ENCODE measurements at places on chromosomes 3 and 15.

- no peak for DNase-seq
These were observed 157.5 kb downstream of the ROBO2 start for GRCh38 chr3:77197408-77197807.

GRCh38 chr3:94098452-94098851 lies 35.6 kb downstream of the NSUN3 start:
- no peak for DNase-seq

- no peak for DNase-seq
These were observed 308.2 kb upstream of the ADAMTS9 start for GRCh38 chr3:64995857-64996551.

DNA sequence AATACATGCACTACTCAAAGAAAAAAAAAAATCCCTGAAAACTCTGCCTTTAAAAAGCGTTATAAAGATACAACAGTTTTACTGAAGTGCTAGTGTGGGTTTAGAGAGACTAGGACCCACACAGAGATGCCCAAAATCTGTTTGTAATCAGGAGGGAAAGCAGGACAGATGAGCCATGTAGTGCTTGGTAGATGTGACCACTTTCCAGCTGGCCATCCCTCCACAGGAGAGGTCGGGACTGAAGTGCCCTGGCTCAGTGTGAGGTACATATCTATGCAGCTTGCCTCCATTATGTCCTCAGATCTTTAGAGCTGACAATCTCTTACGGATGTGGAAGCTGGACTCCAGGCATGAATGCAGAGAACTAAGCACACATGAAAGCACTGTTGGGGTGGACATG lies 57.5 kb upstream of the NANOGP8 start:
- no peak for DNase-seq

GRCh38 chr3:181487236-181487978 lies 224.3 kb upstream of the SOX2 start:
- DNase-seq, result no peak

- DNase-seq, result no peak
These were observed 5.6 kb downstream of the SUCNR1 start for GRCh38 chr3:151879037-151879436.

DNA sequence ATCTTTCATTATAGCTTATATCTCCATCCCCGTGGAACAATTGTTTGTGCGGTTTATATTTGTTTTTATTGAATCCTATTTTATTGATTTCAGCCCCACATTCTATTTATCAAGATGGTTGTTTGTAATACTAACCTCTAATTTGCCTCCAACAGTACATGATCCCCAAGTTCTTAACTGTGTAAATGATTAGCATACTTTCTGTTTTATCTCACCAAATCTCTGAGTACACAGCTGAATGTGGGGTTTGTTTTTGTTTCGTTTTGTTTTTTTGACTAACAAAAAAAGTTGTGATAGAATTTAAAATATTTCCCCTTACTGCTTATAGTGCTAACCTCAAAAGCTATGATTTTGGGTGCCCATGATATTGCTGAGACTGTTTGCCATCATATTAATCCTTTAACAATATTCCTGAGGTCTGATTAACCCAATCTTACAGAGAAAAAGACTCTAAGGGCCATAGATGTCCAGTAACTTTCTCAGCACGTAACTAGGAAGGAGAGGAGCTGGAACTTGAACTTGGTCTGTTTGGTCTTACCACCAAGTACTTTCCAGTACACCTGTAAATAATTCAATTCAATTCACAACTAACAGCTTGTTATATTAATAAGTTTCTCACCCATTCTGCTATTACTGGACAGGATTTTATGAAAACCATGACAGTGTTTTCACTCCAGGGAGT lies 789.8 kb downstream of the TUSC7 start:
- no peak for DNase-seq

GRCh38 chr3:141796889-141797781 lies 33.9 kb downstream of the GRK7 start:
- DNase-seq, result no peak

GRCh38 chr3:4709341-4709740 lies 216.2 kb downstream of the ITPR1 start:
- DNase-seq, result no peak

- no peak for DNase-seq
These were observed 43.0 kb upstream of the GK5 start for GRCh38 chr3:142268426-142268825.

DNA sequence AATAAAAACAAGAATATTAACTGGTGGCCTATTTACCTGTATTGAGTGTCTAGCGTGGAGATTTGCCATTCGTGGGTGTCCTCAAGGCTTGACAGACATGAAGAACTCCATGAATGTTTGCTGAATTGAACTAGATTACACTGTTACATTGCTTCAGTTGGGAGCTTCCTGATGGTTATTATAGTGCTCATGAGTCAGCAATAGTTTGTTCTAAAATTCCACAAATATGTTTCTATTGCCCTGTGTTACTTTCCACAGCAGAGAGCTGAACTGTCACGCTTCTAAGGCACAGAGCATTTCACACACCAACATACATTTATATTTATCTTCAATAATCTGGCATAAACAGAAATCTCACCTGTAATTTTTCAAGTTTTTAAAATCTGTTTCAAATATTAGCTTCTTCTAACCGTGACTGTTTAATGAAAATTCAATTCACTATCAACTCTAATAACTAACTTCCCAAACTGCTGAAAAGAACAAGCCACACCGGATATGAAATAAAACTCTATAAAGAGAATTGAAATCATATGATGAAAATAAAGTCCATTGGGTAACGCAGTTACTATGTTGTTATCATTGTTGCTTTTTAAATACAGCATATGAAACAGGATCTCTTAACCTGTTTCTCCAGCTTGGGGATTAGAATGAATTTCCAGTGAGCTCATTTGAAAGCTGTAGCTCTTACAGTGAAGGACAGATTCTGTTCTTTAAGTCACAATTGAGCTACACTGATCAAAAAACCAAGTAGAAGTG lies 61.2 kb upstream of the MCF2L2 start:
- no peak for DNase-seq

GRCh38 chr3:120429921-120430361 lies 20.9 kb downstream of the FSTL1 start:
- DNase-seq, result no peak

DNA sequence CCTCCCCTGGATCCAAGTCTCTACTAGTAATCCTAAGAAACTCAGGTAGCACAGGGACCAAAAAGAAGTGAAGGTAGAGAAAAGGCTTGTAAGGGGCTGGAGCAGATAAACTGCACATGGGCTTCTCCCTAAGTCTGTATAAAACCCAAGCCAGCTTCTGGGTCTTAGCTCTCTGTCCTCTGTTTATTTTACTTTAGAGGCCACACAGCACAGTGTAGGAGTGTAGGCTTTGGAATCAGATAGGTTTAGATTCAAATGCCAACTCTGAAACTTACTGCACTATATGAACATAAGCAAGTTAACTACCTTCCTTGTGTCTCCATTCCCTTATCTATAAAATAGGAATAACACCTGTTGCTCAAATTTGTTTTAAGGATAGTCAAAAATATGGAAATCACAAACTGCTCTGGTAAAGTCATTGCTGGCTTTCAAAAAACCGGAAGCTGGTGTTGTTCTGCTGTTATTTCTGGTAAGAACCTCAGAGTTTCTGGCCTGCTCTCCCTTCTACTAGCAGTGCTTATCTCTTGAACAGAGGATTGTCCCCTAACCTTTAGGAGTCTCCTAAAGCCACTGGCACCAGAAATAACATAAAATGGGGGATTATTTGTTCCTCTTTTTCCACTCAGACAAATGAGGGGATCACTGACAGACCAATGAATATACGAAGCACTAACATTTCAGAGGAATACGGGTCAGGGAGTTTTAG lies 33.8 kb downstream of the PIK3R4 start:
- no peak for DNase-seq

All from stimulated activated CD4-positive, alpha-beta T cell treated with anti-CD3 and anti-CD28 coated beads, TNF-alpha, amount 100 ng/mL, for 48 hours (primary cell).